ENCODE measurements at places on chromosomes 11 and 22. TPM values are rescaled to one million over a fixed set of nuclear protein-coding genes. Genes with fewer than 3 reads are reported as not detected.

WBP2NL gene
- 2.6 TPM for polyA plus RNA-seq

TRPM5 gene
- polyA plus RNA-seq: 0.05 TPM

TPH1 gene
- polyA plus RNA-seq: 0.16 TPM

TSGA10IP gene
- polyA plus RNA-seq: 0.12 TPM

CTSW gene
- 0.44 TPM for polyA plus RNA-seq

MIOX gene
- not detected for polyA plus RNA-seq

SCO2 gene
- polyA plus RNA-seq: 1.9 TPM

MMP12 gene
- not detected for polyA plus RNA-seq

PRG3 gene
- 0.65 TPM for polyA plus RNA-seq

POU2AF1 gene
- polyA plus RNA-seq: not detected

MN1 gene
- polyA plus RNA-seq: 10.6 TPM

RPS6KB2 gene
- 32.1 TPM for polyA plus RNA-seq

SLC22A12 gene
- polyA plus RNA-seq: not detected

NNMT gene
- polyA plus RNA-seq: 70.8 TPM

FAM227A gene
- 0.84 TPM for polyA plus RNA-seq

MPPED1 gene
- 5.3 TPM for polyA plus RNA-seq

FOLR2 gene
- polyA plus RNA-seq: not detected

MMP10 gene
- polyA plus RNA-seq: not detected

ANO9 gene
- polyA plus RNA-seq: 14.1 TPM

PRRG4 gene
- polyA plus RNA-seq: 0.20 TPM

VSIG2 gene
- not detected for polyA plus RNA-seq

OR8B4 gene
- polyA plus RNA-seq: not detected

DMC1 gene
- polyA plus RNA-seq: 3.8 TPM

GRCh38 chr22:24957043-24957442, 4.5 kb downstream of the KIAA1671 start:
- no peak for DNase-seq

- peak; percentile 79 for DNase-seq
These were observed 99.4 kb upstream of the BLID start for GRCh38 chr11:122215244-122215992.

- DNase-seq: no peak
These were observed 13.2 kb upstream of the PEX26 start for GRCh38 chr22:18064636-18065035.

GRCh38 chr11:123671534-123671933, 17.1 kb upstream of the SCN3B start:
- DNase-seq: no peak

GRCh38 chr11:76049511-76049910, 156.8 kb downstream of the WNT11 start:
- no peak for DNase-seq

DNA sequence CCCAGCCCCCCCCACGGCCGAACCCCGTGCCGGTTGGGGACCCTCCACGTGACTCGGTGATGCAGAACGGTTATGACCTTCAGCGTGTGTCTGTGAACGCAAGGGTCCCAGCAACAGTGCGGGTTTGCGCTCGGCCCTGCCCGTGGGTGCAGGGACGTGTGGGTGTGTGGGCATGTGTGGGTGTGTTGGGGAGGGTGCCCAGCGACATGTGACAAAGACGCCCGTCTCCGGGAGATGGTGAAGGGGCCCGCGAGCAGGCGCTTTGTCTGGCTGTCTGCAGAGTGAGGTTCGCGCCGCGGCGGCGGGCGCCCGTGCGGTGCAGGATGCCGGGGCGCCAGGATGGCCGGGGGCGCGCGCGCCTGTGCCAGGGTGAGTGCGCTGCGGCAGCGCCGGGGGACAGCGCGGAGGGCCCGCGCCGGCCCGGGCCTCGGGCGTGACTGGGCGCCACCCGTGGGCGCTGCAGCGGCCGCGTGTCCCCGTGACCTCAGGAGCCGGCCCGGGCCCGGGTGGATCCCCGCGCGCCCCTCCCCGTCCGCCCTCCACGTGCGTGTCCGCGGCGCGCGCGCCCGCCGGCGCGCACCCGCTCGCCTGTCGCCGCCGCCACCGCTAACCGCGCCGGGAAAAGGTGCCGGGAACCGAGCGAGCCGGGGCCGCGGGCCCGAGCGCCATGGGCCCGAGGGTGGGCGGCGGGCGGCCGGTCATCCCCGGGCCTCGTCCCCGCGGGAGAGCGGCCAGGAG, at the start of gene LRFN4:
LRFN4 (plus strand) TSS at position 569 of the 738 bp plus-strand sequence. CDS start 681 bp downstream, outside the sequence.
- no peak for DNase-seq

DNA sequence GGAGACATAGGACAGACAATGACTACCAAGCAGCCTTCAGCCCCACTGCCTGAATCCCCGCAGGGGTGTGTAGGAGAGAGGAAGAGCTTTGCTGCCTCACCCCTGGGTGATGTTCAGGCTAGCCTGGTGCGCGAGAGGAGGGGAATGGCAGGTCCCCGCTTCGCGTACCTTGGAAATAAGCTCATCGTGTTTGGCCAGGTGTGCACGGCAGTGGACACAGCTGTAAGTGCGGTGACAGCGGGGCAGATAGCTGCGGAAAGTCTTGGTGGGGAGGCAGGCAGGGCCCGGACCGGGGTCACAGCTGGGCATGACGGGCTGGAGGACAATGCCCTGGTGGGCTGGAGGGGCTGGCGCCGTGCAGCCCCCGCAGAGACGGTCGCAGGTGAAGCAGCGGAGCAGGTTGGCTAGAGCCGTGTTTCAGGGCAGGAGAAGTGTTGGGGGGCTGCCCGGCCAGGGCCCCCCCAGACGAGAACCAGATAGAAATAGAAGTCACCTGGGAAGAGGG, 2.9 kb downstream of the YPEL4 start:
- DNase-seq: no peak

- no peak for DNase-seq
These were observed 133.6 kb downstream of the C11orf91 start for GRCh38 chr11:33567004-33567403.

GRCh38 chr11:74721479-74721835, 9.8 kb downstream of the CHRDL2 start:
- no peak for DNase-seq

GRCh38 chr11:16895306-16895705, 118.9 kb downstream of the PLEKHA7 start:
- no peak for DNase-seq

- DNase-seq: no peak
These were observed 4.2 kb downstream of the SLC25A1 start for GRCh38 chr22:19174106-19175025.

GRCh38 chr22:49632199-49633009, 195.3 kb downstream of the BRD1 start:
- peak; percentile 78 for DNase-seq

DNA sequence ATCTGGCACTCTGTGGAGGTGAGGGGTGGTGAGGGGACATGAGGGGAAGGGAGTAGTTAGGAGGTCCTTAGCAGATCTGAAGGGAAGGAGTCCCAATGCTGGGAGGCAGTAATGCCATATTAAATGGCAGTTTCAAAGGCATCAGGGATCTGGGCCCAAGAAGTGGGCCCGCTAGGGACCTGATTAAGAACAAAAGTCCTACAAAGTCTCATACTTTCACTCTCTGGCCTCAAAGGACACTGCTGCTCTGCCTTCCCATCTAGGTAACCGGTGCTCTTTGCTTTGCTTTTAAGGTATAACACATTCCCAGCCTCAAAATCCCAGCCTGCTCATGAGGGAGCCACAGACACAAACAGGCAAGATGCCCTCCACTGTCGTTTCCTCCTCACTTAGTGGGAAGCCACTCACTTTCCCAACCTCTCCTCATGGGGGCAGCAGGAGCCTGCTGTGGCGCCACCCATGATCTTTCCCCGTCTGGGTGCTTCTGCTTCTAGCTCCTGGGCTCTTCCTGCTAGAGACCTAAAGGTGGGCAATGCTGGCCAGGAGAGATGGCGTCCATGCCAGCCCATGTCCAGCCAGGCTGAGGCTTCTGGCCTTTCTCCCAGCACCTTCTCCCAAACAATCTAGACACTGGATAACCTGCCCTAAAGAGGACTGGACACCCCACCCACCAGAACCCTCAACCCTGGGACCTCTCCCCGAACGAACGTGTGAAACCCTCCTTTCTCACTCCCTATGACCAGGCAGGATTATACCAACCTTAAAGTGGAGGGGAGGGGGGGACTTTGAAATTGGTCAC, 68.3 kb downstream of the PLEKHA7 start:
- DNase-seq: peak; percentile 16

DNA sequence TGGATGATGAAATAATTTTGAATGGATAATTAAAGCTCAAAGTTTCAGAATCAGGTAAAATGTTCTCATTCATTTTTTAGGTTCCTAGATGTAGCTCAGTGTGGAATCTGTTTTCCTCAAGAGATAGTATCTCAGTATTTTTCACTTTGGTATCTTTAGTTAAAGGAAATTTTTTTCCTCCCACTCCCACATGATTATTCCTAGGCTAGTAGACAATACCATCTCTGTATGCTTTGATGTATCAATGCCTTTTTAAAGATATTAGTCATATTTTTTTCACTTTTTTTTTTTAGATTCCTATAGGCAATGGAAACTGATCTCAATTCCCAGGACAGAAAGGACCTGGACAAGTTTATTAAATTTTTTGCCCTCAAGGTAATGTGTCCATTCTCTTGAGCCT, 26.6 kb downstream of the ATG13 start:
- no peak for DNase-seq

DNA sequence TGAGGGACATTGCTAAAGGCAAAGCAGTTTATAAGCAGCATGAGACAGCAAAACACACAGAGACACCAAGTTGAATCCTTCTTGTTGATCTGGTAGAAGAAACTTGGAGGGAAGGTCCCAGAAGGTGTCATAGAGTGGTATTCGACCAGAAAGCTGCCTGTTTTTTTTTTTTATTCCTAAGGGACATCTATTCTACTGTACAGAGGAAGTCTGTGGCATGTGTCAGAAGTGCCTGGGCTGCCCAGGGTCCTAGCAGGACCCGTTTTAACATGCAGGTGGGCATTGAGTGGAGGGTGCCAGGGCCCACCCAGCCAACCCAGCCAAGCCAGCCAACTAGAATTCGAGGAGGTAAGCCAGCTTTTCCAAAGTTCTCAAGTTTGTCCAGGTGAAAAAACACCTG, 68.0 kb upstream of the ATXN10 start:
- DNase-seq: no peak

DNA sequence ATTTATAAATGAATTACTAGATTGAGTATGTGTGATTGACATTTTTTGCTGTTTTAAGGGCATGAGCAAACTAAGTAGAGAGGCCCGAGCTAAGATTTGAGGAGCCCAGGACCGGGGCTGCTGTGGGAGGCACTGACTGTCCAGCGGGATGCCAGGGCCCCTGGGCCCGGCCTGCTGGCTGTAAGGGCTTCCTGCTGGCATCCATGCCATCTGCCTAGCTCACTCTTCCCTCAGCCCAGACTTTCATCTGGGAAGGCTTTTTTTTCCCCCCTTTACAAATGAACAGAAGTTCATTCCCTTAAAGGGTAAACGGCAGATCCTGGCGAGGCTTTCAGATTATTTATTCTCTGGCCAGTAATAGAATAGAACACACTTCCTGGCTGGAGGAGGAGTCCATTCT, 16.0 kb upstream of the TP53I11 start:
- DNase-seq: no peak

GRCh38 chr11:85182441-85183387, 444.4 kb downstream of the DLG2 start:
- no peak for DNase-seq

DNA sequence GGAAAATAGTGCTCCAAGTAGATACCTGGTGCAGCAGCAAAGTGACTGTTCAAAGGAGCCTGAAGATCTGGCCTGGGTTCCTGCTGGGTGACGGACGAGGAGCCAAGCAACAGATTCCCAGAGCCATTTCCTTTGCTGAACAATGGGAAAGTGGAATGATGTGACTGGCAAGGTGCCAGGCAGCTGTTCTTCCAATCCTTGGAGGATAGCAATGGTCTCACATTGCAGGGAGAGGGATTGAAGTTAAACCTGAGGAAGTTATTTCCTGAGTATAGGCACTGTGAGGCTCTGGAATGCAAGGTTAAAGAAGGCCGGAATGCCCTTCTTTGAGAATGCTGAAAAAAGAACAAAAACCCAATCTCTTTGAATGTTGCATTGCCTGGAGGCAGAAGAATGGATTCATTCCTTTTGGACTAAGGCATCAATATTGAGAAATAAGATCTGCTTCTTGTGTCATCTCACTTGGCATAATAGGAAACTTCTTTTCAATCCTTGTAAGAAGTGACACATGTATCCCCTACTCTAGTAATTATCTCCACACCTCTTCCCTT, 223.8 kb downstream of the BLID start:
- peak; percentile 61 for DNase-seq

DNA sequence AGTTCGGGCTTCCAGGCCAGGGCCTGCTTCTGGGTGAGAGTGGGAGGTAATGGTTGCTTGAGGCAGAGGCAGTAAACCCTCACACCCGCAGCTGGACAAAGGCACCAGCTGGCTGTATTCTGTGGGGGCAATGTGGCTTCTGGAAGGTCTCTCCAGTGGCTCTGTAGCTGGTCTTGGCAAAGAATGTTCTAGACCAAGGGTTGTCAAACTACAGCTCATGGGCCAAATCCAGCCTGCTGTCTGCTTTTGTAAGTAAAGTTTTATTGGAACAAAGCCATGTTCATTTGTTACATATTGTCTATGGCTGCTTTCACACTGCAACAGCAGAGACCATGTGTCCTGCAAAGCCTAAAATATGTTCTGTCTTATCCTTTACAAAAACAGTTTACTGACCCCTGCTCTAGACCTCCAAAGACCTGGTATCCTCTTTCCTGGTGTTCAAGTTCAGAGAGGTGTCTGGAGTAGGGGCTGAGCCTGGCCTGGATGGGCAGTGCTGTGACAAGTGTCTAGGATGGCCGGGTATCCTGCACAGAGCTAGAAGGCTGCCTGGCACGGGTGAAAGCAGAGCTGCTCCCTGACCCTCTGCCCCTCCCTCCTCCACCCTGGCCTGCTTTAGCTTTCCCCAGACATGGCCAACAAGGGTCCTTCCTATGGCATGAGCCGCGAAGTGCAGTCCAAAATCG, 3.4 kb downstream of the TAGLN start:
- DNase-seq: no peak

GRCh38 chr11:35265755-35266454, 126.9 kb downstream of the CD44 start:
- no peak for DNase-seq

DNA sequence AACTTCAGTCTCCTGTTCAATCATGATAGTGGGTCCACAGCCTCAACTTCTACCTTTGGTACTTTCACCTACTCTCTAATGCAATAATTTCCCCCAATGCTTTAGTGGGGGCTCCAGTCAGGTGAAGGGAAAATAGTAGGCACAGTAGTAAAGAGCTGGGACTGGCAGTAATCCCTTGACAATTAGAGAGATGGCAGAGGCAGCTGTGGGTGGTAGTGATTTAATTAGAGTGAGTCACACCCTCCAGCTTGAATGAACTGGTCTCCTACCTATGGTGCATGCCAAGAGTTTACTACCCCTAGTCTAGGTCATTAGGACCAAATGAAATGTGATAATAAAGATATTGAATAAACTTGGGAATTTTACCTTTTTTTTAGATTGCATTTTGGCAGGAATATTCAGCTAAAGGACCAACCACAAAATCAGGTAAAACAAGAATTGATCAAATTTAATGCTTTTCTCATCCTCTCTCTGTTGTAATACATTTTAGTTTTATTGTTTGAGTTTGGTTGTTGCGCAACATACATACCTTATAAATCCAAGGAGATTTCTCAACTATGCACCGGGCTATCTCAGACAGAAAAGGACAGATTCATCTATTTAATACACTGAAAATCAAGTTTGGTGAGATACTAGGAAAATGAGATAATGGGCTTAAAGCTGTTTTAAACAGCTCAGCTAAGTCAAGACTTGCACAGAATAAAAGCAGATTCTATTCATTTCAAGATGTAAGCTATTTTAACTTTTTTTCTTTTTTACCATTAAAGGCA, 9.0 kb downstream of the PRRG4 start:
- no peak for DNase-seq

- DNase-seq: no peak
These were observed 78.3 kb downstream of the ZBTB16 start for GRCh38 chr11:114137838-114138237.
